ENCODE measurements at places on chromosomes 1 and 21.

DNA sequence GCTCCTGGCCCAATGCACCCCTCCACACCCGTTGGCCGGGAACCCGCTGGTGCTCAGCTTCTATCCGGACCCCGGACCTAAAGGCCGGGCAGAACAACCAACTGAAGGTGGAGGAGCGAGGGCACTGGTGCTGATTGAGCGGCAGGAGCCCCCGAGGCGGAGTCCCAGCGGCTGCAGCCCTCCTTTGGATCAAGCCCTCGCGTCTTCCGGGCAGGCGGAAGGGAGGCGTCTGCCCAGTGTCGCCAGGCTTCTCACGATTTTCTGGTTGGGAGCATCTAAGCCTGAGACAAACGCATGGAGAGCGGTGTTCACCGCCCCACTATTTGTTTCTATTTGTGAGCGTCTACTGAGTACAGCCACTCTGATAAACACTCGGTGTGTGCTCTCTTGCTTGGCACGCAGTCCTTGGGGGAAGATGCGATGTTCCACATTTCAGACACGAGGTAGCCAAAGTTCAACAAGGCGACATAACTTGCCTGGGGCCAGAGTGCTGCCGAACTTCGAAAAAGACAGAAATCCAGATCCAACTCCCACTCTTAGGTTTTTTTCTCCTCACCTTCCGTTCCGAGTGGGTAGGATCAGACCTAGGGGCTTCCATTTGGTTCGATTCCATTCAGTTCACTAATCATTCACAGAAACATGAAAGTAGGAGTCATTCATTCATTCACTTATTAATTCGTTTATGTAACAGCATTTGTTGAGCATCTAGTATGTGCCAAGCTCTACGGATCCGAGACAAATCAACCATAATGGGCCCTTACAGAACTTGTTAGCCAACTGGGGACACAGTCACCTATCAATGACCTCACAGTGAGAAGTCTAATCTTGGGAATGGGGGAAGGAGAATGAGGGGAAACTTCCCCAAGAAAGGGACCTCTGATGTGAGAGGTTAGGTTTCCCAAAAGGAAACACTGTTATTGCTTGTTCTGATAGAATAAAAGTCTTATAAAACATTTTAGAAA, 4.9 kb upstream of the DMRTA2 start:
- DNase-seq: no peak

DNA sequence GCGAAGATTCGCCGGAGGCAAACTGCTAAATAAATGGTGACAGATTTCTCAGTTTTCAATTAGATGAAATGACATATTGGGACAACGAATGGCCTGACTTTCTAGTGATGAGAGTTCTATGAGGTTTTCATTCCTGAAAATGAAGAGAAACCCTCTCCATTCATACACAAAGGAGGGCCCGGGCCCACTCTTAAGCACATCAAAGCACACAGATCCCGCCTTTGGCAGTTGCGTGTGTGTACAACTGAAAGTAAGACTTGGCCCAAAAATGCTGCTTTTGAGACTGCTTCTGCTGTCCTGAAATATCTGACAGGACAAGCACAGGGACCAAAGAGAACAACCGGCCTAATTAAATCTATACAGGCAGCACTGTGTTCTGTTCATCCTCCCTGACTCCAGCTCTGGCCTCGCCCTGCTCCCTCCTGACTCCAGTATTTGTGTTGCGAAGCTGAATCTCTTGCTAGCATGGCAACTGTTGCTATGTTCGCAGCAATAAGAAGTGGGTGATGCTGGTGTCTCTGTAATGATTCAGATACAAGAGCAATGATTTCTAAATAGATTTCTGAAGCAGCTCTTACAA, 7.4 kb downstream of the LRRC53 start:
- no peak for DNase-seq

DNA sequence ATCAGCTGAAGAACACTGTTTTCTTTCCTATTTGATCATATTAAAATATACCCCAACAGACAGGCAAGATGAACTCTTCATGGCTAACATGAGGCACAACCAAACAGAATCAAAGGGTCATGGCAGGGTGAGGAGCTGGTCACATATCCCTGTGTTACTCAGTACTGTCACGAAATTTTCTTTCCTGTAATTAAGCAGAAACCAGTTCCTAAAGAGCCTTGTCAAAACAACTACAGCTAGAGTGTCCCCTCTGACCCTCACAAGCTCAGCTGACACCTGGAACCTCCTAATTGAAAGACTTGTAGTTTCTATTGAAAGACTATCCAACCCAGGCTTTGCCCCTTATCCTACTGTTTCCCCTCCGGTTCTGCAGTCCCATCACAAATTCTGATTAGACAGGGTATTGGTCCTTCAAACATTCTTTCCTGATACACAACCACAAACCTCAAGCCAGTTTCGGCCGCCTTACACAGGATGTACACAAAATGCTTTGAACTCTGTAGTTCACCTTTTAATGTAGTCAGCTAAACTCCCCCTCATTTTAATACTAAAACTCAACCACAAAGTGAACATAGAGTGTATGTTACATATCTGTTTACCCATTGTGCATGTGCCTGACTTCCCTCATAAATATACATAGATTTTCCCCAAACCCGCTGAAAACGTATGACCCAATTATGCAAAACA, 651.9 kb downstream of the MRPL39 start:
- no peak for DNase-seq

DNA sequence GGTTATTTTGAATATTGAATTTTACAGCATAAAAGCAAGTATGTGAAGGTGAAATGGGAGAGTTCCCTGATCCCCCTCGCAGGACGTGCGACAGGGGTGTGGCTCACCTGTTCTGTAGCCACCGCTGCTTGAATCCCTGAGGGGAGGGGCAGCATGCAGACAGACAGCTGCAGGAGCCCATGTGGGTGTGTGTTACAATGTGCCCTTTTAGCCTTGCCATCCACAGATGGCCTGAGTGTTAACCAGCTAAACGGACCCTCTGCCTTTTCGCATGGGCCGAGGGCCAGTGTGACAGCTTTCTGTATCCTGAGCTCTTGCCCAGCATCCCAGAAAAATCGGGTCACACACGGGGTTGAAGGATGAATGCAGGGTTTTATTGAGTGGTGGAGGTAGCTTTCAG, 43.3 kb downstream of the JAM2 start:
- no peak for DNase-seq

DNA sequence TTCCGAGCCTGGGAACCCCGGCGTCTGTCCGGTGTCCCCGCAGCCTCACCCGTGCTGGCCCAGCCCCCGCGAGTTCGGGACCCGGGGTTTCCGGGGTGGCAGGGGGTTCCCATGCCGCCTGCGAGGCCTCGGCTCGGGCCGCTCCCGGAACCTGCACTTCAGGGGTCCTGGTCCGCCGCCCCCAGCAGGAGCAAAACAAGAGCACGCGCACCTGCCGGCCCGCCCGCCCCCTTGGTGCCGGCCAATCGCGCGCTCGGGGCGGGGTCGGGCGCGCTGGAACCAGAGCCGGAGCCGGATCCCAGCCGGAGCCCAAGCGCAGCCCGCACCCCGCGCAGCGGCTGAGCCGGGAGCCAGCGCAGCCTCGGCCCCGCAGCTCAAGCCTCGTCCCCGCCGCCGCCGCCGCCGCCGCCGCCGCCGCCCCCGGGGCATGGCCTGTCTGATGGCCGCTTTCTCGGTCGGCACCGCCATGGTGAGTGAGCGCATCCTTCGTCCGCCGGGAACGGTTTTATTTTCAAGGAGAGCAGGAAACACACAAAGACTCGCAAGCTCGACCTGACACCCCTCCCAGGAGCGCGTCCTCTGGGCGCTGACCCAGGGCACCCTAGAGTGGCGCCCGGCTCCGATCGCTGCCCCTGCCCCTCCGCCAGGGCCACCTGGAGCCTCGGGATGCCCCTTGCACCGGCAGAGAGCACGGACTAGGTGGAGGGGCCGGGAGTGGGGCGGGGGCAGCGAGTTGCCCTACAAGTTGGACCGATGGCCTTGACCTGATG, at the start of gene ABCG1:
TSS of gene ABCG1 (plus strand) at position 305 of the 770 bp plus-strand sequence. CDS start at position 428, 123 bp downstream.
- peak; percentile 63 for DNase-seq

DNA sequence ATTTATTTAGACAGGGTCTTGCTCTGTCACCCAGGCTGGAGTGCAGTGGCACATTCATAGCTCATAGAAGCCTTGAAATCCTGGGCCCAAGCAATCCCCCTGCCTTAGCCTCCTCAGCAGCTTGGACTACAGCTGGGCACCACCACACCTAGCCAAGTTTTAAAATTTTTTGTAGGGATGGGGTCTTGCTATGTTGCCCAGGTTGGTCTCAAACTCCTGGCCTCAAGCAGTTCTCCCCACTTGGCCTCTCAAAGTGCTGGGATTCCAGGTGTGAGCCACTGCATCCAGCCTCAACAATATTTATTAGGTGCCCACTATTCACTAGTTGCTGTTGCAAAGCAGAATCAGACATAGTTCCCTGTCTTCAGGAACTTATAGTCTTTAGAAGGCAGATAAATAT, 14.1 kb upstream of the GPX7 start:
- DNase-seq: no peak

DNA sequence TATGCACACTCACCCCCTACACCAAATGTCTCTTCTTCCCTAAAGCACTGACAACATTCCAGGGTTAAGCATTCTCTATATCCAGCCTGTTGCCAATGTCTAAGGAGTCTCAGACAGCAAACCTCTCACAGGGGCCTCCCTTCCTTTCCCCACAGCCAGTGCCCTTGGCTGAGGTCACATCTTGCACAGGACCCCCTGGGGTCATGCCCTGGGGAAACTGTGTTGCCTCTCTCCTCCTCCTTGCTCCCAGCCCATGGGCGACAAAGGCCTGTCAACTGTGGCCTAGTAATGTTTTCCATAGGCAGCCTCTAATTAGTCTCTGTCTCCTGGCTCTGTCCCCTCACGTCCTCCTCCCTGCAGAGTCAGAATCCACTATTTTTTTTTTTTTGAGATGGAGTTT, 54.6 kb downstream of the NENF start:
- no peak for DNase-seq

GRCh38 chr1:15850471-15851001, 3.0 kb downstream of the SPEN start:
- DNase-seq: no peak

DNA sequence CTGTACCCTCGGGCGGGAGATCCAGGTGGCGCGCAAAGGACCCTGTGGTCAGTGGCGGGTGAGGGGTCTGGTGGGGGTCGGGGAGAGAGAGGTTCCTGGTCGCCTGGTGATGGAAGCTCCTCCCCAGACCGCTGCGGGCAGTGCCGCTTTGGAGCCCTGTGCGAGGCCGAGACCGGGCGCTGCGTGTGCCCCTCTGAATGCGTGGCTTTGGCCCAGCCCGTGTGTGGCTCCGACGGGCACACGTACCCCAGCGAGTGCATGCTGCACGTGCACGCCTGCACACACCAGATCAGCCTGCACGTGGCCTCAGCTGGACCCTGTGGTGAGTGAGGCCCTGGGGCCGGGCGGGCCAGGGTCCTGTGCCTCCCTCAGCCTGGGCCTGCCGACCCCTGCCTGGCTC, 23.5 kb downstream of the AGRN start:
- no peak for DNase-seq

GRCh38 chr21:42565206-42565810, 51.7 kb downstream of the SLC37A1 start:
- DNase-seq: no peak
